ENCODE measurements at places on chromosomes 16 and 17.
A peak's percentile ranks its signal among the peaks of the same experiment; 100 is the strongest.

- DNase-seq, result no peak
Observed at GRCh38 chr16:77918809-77919707, 103.3 kb upstream of the CLEC3A start.

GRCh38 chr17:57228911-57229310 is 27.4 kb upstream of the MSI2 start:
- no peak for DNase-seq

DNA sequence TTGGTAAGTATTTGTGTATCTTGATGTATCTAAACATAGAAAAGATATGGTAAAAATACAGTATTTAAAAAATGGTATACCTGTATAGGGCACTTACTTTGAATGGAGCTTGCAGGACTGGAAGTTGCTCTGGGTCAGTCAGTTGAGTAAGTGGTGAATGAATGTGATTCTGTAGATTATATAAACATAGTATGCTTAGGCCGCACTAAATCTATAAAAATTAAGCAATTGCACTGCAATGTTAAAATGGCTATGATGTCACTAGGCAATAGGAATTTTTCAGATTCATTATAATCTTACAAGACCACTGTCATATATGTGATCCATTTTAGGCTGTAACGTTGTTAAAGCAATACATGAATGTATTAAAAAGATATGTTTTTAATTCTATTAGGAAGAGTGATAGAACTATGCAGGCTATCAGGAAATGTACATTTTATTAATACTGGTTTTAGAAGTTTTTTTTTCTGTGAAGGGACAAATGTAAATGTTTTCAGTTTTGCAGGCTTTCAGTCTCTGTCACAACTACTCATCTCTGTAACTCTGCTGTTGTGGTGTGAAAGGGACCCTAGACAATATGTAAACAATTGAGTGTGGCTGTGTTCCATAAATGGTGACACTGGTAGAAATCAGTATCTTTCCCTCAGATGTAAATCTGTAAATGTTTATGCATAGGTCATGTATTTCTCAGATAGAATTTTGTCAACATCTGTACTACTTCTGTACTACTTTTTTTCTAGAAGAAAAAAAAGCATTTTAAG is 10.5 kb downstream of the CBFB start:
- no peak for DNase-seq

DNA sequence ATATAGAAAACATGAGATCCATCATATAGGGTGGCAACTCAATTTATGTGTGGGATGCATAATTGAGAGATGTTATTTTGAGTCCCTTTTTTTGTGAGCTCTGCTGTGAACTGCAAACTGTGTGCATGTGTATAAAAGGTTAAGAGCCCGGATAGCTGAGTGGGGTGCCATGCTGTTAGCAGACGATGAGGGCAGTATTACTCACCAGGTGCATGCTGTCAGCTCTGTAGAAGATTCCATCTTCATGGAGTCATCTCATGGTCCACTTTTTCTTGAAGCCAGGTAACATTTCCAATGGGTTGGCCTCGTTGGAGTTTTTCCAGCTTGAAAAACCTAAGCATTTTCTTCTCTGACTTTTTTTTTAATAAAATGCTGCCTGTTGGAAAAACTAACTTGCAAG is 43.0 kb upstream of the RHBDL3 start:
- no peak for DNase-seq

- DNase-seq, result no peak
Observed at GRCh38 chr16:21590287-21590686, 9.1 kb upstream of the METTL9 start.

- DNase-seq, result no peak
Observed at GRCh38 chr16:55835581-55835980, 2.7 kb upstream of the CES1 start.

GRCh38 chr17:27807567-27808470 is 7.5 kb upstream of the NOS2 start:
- no peak for DNase-seq

DNA sequence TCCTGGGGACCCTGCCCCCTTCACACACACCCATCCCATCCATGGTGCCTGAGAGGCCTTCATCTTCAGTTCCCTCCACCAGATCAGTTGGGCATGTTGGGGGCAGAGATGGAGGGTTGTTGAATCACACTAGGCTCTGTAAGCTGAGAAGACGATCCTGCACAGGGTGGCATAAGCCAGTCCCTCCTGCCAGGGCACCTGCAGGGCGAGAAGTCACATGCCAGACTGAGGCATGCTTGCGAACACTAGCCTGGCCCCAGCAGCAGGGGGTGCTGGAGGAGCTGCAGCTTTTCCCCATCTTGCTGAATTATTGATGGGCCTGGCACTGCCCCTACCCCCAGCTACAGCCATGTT is 6.1 kb upstream of the TBX2 start:
- DNase-seq, result no peak

- DNase-seq, result no peak
Observed at GRCh38 chr17:80313160-80313829, 52.6 kb downstream of the RNF213 start.

DNA sequence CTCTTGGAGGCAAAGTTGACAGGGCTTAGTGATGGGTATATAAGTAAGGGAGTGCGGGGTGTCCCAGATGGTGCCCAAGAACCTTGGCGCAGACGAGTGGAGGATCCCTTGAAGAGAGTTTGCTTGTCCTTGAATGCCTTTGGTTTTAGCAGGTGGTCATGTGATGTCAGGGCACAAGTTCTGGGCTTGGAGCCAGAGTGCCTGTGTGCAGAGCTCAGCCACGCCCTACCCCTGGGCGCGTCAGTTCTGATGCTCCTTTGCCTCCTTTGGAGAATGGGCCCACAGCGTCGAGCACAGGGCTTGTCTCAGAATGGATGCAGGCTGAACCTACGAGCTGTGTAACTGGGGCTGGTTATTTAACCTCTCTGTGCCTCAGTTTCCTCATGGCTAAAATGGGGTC is 412.2 kb upstream of the EEF2KMT start:
- no peak for DNase-seq

GRCh38 chr17:9521062-9521461 is 54.6 kb downstream of the STX8 start:
- no peak for DNase-seq

- no peak for DNase-seq
Observed at GRCh38 chr17:35684055-35684802, 47.2 kb upstream of the RASL10B start.

- DNase-seq, result peak; percentile 81
Observed at GRCh38 chr16:67101311-67102082, 8.2 kb upstream of the PHAF1 start.

DNA sequence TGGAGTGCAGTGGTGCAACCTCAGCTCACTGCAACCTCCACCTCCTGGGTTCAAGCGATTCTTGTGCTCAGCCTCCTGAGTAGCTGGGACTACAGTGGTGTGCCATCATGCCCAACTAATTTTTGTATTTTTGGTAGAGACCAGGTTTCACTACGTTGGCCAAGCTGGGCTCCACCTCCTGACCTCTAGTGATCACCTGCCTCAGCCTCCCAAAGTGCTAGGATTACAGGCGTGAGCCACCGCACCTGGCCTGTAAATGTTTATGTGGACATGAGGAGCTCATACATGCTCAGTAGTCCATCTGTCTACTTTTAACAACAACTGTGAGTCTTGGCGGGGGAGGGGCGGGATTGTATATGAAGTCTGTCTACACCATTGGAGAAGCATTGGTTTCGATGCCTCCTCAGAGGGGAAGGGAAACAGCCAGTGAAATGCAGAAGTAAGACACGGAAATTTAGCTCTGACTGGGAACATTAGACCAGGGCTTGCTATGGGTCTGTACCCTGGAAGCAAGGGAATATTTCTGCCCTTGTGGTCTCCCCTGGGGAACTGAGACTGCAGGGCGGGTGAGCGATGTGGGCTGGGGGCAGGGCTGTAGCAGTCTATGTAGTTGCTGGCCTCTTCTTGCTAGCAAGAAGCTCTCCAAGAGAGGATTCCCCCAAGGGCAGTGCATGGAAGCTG is 9.3 kb downstream of the NUBP1 start:
- DNase-seq, result no peak

- DNase-seq, result no peak
Observed at GRCh38 chr16:12625068-12625467, 178.6 kb downstream of the CPPED1 start.

DNA sequence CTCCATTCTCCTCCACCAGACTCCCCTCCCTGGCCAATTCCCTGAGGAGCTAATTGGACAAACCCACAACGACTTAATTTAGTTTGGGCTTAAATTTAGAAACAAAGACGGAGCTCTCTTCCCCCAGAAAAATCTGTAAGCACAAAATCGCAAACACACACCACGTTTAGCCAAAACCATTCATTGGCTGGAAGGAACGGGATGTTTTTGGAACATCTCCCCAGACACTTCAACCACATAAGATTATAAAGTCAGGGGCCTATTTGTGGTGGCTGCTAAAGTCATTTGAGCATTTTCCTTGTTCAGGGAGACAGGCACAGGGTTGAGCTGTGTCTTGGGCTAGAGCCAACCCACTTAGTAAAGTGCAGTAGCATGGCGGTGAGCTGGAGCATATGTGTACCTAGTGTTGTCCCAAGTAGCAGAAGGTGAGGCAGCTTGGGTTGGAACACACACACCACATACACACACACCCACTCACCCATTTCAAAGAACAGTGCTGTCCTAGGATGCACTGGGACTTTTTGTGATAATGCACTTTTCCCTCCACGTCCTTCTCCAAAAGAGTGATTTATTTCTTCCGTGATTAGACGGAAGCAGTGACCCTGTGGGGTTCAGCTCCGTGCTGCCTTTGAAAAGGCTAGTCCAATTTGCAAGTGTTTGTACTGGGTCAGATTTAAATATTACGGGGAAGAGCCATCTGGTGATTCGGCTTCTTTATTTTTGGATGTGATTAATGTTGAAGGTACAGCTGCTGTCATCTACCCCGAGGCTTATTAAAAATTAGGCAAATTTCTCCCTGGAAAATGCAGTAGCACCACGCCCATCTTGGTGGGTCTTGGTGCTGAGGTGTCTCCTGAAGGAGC is 32.2 kb downstream of the ELAC2 start:
- no peak for DNase-seq

- no peak for DNase-seq
Observed at GRCh38 chr16:83541231-83541630, 266.5 kb upstream of the HSBP1 start.

GRCh38 chr16:49608779-49609178 is 235.2 kb downstream of the C16orf78 start:
- DNase-seq, result no peak

DNA sequence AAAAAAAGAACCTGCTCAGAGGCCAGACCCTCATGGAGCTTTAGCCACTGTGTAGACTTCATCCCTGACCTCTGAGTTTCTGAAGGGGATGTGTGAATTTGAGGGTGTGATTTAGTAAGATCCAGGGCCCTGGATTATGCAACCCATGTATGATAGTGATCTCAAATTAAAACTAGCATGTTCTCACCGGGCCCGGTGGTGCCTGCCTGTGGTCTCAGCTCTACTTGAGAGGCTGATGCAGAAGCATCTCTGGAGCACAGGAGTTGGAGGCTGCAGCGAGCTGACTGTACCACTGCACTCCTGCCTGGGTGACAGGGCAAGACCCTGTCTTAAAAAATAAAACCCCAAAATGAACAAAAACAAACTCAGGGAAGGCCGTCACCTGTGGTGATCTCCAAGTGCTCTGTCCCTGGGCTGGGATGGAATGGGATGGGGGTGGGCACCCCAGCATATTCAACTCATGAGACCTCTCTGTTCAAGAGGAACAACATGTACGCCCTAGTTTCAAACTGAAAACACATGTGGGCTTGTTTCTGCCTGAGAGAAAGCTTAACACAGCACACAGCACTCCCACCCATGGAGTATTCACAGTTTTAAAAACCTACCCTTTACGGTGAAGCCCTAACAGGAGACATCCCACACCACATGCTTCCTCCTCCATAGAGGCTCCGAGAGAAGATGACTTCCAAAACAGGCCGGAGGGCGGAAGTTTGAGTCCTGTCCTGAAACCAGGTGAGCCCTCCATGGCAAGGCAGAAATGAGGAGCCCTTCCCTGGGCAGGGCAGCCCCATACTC is 30.1 kb downstream of the GNPTG start:
- DNase-seq, result no peak

- DNase-seq, result no peak
Observed at GRCh38 chr16:87406495-87407088, 14.5 kb downstream of the MAP1LC3B start.

DNA sequence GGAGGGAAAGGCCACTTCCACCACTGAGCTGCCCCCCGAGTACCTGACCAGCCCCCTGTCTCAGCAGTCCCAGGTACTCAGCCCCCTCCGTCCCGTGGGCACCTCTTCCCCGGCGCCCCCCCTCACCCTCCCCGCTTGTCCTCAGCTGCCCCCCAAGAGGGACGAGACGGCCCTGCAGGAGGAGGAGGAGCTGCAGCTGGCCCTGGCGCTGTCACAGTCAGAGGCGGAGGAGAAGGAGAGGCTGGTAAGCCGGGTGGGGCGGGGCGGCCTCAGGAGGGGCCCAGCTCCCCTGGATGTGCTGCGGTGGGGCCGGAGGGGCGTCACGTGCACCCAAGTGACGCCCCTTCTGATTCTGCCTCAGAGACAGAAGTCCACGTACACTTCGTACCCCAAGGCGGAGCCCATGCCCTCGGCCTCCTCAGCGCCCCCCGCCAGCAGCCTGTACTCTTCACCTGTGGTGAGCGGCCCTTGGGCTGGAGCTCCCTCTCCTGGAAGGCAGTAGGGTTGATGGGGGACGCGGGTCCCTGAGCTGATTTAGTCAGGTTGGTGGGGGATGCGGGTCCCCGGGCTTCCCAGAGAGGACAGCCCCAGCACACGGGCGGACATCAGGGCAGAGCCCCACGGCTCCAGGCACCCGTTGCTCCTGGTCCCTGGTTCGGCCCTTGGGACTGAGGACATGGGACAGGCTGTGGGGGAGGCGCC is 9.5 kb upstream of the MRPL12 start:
- DNase-seq, result no peak

DNA sequence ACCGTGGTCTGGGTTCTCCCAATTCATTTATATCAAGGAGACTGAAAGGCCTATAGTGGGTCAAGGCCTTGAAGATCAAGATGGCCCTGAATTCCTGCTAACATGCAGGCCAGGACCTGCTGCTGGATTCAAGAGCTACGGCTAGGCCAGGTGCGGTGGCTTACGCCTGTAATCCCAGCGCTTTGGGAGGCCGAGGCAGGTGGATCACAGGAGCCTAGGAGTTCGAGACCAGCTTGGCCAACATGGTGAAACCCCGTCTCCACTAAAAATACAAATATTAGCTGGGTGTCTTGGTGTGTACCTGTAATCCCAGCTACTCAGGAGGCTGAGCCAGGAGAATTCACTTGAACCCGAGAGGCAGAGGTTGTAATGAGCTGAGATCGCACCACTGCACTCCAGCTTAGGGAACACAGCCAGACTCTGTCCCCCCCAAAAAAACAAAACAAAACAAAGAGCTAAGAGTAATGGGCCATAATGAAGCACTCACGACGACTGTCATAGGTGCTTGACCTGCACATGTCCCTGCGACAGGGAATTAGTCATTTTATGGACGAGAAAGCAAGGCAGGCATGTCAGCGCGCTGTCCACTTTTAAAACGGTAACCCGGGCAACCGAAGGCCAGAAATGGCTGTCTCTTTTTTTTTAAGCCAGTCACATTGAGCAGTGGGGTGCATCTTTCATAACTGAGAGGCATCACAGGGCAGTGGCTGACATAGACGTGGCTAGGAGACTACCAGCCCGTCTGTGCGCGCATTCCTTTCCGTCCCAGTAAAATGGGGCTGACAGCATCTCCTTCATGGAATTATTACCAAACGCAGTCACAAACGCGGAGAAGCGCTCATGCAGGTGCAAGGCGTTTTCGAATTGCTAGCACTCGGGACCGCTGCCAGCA is 1.0 kb upstream of the FBRS start:
- DNase-seq, result no peak

GRCh38 chr17:67569873-67570272 is 147.9 kb upstream of the NOL11 start:
- no peak for DNase-seq

- no peak for DNase-seq
Observed at GRCh38 chr17:44786551-44787081, 27.8 kb downstream of the ADAM11 start.

Measured in HS-5 (cell line).